ENCODE measurements at places on chromosomes 5 and 9.

DNA sequence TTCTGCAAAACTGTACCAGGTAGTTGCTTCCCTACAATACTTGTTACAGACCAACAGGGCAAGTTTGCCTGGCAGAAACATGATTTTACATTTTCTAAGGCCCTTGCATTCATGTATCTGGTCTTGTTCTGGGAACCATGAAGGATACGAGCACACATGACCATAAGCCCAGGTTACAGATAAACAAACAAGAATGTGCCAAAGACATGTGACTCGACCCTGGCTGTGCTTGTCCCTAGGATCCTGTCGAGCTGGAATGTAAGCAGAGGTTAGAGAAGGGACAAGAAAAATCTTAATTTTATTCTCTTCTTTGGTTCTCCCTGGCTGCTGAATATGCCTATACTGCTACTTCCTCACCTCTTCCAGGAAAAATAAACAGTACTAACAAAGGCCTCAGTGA lies 32.5 kb downstream of the PTCH1 start:
- DNase-seq: no peak

- DNase-seq: no peak
Observed at GRCh38 chr9:78543353-78543752, 246.4 kb downstream of the PSAT1 start.

GRCh38 chr5:4576161-4576748 lies 563.9 kb upstream of the ADAMTS16 start:
- no peak for DNase-seq

- DNase-seq: peak; percentile 30
Observed at GRCh38 chr9:128151309-128152132, 2.3 kb downstream of the LCN2 start.

GRCh38 chr5:142095035-142095434 lies 13.5 kb upstream of the NDFIP1 start:
- no peak for DNase-seq

DNA sequence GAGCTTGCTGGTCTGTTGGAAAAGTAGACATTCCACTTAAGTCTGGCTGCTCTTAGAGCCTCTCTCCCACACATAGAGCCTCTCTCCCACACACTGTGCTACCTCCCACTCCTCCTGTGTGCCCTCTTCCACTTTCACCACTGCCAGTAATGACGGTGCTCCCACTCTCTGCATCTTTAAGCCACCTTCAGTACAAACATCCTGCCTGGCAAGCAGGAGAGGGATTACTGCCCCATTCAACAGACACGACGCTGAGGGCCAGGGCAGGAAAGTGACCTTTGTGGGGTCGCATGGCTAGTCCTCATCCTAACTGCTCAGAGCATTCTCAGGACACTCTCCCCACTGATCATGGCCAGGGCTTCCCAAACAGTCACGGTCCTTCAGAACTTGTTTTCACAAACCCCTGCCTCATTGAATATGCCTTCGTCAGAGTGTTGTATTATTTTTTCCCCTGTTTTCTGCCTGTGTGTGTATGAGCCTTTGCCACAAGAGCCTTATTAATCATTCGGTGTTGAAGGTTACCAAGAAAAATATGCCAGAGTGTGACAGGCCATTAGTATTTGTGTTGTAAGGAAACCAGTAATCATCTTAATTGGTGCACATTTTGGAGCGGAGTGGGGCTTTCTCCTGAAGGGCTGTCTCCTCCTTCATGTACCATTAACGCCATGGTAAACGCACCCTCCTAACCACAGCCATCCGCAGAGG lies 87.1 kb upstream of the SAP30L start:
- no peak for DNase-seq

Measured in K562 (cell line).